HT1080 (cell line): ENCODE measurements at places on chromosomes 1 and 21.

DNA sequence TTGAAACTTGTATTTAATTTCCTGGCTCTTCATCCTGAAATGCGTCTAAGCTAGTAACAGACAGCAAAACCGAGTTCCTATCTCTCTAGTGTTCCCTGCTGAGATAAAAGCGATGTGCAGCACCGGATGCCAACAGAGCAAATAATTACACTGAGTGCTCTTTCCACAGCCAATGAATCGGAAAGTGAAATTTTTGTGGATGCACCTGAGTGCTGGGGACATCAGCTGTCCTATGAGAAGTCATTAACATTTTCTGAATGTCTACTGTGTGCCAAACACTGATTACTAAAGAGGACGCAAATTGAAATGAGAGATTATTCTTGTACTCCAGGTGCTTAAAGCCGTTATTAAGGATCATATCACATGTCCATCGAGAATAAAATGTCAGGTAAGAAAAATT lies 278.0 kb downstream of the RGS7 start:
- DNase-seq = no peak

GRCh38 chr1:15012822-15013221 lies 140.7 kb upstream of the TMEM51 start:
- no peak for DNase-seq

DNA sequence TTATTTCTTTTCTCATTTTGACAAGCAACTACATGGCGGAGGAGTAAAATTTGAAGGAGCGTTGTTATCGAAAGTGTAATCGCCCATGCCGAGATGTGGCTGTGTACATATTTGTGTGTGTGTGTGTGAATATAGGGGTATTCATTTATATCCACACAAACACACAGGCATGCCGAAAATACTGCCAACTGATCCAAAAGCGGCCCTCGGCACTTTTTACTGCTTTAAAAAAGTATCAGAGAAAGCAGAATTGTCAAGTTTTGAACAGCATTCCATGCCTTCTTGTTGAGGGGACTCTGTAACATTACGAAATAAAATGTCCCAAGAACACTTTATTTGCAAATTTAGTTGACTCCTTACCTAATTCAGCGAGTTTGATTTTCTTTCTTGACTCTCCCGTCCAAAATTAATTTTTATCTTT lies 1.1 kb downstream of the PBX1 start:
- no peak for DNase-seq

DNA sequence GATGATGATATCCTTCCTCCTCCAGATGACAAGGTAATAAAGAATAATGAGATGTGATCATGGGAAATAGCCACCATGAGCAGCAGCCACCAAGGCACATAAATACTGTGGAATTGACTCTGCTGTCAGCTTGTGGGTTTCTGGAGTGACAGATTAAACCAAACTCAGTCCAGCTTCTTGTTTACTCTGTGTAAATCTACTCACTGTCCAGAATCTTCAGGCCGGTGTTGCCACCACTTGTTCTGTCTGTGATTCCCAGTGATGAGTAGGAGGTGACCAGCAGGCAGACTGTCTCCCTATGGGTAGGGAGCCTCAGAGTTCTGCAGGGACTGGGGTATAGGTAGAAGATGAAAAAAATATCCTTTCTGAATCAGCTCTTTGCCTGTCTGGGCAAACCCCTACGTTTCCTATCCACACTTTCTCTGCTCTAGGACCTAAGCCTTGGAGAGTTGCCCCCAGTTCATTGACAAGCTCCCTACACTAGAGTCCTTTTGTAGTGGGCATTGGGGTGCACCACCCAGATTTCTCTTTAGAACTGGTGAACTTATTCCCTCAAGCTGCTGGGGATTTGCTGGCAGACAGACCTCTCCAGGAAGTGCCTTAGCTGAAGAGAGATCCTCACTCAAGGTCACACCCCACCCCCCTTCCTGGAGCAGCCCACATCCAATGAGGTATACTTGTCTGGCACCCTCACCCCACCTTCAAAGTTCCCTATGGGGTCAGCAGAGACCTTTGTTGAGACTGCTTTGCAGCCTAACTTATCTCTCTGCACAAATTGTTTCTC lies 47.6 kb downstream of the ATP1A1 start:
- no peak for DNase-seq

- DNase-seq = no peak
These were observed 4.6 kb downstream of the EGLN1 start for GRCh38 chr1:231417513-231417912.

DNA sequence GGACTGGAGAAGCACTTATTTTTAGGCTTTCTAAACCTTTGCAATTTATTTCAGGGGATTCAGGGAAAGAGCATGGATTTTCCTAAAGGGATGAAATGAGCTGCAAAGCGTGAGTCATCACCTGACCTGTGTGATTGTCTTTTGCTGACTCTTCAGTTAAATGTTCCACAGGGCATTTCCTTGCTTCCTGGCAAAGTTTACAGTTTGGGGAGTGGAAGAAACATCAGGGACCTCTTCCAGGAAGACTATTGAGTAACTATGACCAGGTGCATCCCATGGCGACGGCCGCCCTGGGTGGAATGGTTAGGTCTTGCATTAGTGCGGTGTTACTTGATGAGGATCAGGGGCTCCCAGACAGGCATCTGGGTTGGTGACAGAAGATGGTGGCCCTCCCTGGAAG lies 79.5 kb upstream of the SIPA1L2 start:
- DNase-seq = peak; percentile 46
